ENCODE measurements at places on chromosomes 11 and 22. TPM values are rescaled to one million over a fixed set of nuclear protein-coding genes. Genes with fewer than 3 reads are reported as not detected.

DNA sequence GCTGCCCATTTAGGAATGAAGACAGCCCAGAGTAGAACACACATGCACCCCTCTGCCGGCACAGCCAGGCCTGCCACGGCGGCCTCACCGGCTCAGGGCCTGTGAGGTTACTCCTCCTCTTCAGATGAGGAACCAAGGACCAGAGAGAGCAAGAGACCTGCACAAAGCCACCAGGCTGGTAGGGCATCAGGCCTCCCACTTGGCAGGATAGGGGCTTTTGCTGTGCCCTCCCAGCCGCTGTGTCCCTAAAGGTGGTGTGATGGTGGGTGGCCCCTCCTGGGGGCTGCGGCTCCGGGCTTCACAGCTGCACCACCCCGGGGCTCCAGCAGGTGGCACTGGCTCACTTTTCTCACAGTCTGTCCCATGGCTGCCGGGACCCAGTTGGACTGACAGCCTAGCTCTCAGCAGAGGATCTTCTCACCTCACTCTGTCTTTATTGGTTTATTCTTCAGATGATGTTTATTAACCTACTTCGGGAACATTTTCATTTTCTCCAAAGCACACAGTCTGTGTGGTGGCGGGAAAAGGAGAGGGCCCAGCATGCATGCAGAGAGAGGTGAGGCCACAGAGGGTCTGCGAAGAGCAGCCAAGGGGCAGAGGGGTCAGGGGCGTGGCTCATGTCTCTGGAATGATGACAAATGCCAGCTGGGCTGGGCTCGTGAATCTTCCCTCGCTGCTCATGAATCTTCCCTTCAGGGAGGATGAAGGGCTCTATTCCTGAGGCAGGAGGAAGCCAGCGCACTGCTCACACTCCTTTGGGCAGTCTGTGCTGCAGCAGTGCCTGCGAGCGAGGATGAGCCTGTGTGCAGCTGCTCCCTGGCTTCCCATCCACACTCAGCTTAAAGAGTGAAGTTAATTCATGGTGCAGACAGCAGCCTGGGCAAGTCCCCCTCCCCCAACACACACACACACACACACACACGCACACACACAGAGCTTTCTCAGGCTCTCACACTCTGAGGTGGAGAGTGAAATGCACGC, 101.1 kb upstream of the PITPNB start:
- peak; percentile 81 for DNase-seq

GRCh38 chr11:77821349-77821851, 456 bp downstream of the AAMDC start:
- peak; percentile 57 for DNase-seq

- DNase-seq = no peak
Measured at GRCh38 chr22:24541681-24542515, 13.0 kb downstream of the GUCD1 start.

DNA sequence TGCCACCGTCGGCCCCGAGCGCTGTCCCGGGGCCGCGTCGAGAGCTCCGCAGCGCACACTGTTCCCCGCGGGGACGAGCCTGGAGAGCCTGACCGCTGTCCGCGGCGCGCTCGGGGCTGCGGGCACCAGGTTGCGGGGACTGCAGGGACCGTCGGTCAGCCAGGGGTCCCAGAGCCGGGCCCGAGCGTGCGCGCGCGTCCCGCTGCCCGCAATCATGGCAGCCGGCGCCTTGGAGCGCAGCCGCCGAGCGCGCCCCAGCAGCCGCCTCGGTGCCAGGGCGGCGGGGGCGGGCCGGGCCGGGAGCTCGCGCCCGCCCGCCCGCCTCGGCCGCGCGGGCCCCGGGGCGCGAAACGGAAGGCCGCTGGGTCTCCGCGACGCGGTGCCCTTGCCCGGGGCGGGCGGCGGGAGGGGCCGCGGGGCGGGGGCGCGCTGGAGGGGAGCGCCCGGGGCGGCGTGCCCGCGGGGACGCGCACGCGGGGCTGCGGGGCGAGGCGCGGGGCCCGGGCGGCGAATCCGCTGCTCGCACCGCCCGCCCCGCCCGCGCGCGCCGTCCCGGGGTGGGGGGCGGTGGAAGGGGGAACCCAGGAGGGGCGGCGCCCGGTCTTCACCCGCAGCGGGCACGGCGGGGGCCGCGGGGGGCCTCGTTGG, 79.4 kb upstream of the PPARA start:
- DNase-seq = peak; percentile 92

Gene GDPD4
- 0.13 TPM for total RNA-seq

Gene CAPN5
- 6.2 TPM for total RNA-seq

DNA sequence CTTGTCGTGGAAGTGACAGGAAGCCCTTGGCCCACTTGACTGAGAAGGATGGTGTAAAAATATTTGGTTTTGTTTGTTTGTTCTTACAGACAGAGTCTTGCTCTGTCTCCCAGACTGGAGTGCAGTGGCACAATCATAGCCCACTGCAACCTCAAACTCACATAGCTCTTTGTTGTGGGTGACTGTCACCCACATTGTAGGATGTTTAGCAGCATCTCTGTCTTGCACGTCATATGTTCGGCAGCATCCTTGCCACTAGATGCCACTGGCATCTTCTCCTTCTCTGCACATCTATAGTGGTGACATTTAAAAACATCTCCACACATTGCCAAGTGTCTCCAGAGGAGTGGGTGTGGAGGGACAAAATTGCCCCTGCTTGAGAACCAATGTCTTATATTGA, 56.8 kb downstream of the PRR5L start:
- no peak for DNase-seq

GRCh38 chr22:35538801-35539321, 1.8 kb upstream of the RASD2 start:
- no peak for DNase-seq

DNA sequence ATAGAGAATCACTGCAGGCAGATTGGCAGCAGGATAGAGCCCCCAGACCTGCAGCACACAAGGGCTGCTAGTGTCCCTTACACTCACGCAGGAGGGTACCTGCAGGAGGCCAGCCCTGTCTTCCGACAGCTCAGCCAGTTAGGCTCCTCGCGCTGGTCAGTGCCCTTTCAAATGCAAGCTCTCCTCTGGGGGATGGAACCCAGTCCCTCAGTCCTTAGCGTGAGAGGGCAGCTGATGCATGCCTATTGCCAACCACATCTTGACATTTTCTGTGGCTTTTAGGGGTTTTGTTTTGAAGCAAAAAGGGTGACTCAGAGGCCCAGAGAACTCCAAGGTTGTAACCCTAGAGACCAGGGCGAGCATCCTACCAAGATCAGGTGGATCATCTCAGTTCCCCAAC, 40.0 kb downstream of the WNT11 start:
- no peak for DNase-seq

DNA sequence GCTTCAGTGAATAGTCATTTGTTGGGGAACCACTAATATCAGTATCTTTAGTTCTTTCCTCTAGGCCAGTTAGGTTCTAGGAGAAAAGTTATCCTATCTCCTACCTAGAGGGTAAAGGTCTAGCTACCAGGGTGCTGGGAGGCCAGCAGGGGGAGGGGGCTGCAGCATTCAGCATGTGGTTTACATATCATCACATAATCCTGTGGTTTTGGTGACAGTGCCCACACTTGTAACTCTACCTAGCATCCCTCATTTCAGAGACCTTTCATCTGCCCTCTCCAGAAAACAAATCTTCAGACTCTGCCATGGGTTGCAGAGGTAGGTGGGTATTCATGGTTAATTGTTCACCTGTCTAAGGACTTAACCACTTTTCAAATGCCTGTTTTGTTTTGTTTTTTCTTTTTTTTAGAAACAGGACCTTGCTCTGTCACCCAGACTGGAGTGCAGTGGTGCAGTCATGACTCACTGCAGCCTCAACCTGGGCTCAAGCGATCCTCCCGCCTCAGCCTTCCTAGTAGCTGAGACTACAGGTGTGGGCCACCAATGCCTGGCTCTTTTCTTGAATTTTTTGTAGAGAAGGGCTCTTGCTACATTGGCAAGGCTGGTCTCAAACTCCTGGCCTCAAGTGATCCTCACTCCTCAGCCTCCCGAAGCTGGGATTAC, 146.8 kb downstream of the ENTHD1 start:
- DNase-seq = no peak

Gene CALCA
- not detected for total RNA-seq

GRCh38 chr11:33258631-33259205, 1.5 kb downstream of the HIPK3 start:
- DNase-seq = peak; percentile 85

GRCh38 chr11:61147271-61147670, 14.0 kb downstream of the VPS37C start:
- no peak for DNase-seq

Gene RAG2
- 0.09 TPM for total RNA-seq

GRCh38 chr22:27876684-27877083, 42.4 kb downstream of the PITPNB start:
- peak; percentile 63 for DNase-seq

DNA sequence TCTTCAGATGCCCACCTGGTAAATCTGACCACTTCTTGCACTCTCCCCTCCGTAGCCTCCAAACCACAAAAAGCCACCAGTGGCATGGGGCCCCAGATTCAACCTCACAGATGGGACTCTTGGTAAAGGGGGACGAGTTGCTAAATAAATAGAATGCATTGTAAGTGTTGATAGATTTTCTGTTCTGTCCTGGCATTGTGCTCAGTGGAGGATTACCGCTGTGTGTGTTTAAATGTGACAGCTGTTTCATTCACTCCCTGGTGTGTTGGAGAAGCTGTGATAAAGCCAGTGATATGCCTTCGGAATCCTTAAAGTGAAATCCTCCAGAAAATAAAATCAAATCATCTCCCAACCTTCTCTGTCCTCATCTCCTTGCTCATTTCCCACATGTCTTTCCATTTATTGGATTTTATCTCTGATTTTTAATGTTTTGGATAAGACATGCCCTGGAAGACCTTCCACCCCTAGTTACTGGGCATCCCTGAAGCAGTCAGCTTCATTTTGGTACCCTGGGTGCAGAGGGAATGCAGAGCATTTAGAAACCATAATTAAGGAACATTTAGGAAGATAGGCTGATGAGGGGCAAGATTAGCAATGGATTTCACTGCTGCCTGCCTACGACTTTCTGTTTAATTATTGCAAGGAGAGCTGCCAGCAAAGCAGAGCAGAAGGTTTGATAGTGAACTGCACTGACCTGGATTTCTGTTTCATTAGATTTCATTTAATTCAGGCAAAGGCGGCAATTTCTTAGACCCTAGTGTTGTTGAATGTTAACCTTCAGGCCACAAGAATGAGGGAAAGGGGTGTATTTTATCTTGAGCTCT, 460.9 kb upstream of the KIRREL3 start:
- DNase-seq = peak; percentile 51

Gene TBX10
- not detected for total RNA-seq

GRCh38 chr11:101944923-101945322, 28.6 kb upstream of the ANGPTL5 start:
- DNase-seq = no peak

Gene PHLDA2
- not detected for total RNA-seq

Gene CLCF1
- 2.0 TPM for total RNA-seq

- no peak for DNase-seq
Measured at GRCh38 chr11:95093548-95093947, 3.9 kb downstream of the ENDOD1 start.

Gene PI4KA
- 21.1 TPM for total RNA-seq

GRCh38 chr11:66593650-66594049, 665 bp downstream of the CCS start:
- DNase-seq = no peak

- no peak for DNase-seq
Measured at GRCh38 chr11:12048936-12049790, 40.7 kb upstream of the DKK3 start.

GRCh38 chr22:44464000-44464399, 34.0 kb downstream of the RTL6 start:
- DNase-seq = no peak

Gene H19
- 11,782 TPM for total RNA-seq

DNA sequence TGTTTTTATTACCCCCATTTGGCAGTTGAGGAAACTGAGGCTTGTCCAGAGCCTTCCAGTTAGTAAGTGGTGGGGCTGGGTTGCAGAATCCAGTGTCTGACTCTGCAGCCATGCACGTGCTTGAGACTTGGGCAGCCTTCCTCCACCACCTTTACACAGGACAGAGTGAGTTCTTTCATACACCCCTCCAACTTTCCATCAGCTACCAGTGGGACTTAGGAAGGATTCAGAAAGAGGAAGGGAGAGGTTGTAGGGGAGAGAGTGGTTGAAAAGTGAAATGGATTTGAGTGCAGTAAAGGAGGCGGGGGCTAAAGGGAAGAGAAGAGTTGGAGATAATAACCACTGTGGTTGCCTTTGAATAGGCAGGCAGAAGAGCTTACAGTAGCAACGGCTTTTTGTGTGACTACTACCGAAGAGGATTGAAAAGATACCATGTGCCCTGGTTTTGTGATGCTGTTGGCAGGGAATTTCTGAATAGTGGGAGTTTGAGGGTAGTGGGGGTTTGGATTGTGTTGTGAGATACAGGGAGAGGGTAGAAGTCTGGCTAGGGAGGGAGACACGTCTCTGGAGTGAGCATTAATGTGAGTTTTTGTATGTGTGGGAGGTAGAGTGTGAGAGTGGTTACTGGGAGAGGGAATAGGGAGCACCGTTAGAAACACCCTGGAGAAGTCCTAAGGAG, 1.7 kb downstream of the UVRAG start:
- DNase-seq = no peak

GRCh38 chr11:13110929-13111812, 102.1 kb downstream of the RASSF10 start:
- DNase-seq = peak; percentile 64

GRCh38 chr11:69702769-69703452, 911 bp downstream of the FGF19 start:
- DNase-seq = no peak

- no peak for DNase-seq
Measured at GRCh38 chr22:44451016-44451415, 47.0 kb downstream of the RTL6 start.

DNA sequence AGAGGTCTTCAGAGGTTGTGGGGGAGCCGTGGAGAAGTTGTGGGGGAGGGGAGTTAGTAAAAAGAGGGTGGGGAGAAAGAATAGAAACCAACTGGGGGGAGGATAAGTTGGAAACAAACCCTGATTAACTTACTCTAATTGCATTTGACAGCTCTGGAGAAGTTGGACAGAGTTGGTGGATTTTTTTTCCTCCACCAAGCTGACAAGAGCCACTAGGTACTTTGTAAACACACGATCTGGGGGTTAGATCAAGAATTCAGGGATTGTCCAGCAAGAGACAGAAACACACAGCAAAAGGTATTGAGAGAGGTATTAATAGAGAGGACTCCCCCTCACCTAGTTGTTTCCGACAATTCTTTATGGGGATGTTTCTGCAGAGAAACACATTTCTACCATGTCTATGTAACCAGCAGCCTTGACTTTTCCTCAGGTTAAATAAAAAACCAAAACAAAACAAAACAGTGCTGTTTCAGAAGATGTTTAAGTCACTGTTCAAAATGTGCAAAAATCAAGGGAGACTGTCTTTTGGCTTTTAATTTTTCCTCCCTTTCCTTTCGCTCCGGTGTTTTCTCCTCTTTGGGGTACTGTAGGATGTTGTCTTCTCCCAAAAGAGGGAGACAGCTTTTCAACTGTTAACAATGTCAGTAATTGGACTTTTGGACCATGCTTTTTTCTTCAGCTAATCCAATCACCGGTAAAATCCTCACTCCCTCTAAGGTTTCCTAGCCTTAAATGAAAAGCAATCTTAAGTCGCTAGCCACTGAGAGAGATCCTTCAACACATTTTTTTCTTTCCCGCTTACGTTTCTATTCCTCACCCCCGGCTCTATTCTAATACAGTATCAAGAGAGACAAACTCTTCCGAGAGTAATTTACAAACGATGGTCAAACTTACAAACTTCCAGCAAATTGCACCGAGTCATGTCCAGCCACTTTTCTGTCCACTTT, 708 bp downstream of the MAML2 start:
- DNase-seq = no peak

- DNase-seq = no peak
Measured at GRCh38 chr11:113884361-113884836, 9.0 kb upstream of the USP28 start.

- DNase-seq = no peak
Measured at GRCh38 chr11:108097179-108097578, 24.2 kb upstream of the ACAT1 start.

GRCh38 chr11:65078151-65078550, 5.7 kb downstream of the CDCA5 start:
- no peak for DNase-seq

Gene DDX25
- 0.35 TPM for total RNA-seq
